ENCODE measurements at places on chromosomes 1 and 21.

- no peak for DNase-seq
These were observed 18.0 kb downstream of the PGM1 start for GRCh38 chr1:63611231-63611630.

DNA sequence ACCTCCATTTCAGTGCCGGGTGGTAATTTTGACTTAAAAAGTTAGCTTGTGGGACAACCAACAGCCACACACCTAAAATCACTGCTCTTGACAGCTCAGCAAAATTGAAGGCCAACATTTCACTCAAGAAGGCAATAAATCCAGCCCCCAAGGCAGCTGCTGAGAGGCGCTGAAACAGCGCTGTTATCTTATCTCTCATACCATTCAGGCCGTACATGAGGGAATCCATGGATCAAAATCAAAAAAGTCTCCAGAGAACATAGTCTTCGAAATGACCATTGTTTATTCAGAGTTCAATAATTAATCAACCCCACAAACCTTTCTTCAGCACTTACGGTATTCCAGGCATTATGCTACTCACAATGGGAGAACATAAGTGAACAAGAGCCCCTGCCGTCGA lies 38.5 kb downstream of the ZBTB18 start:
- DNase-seq, result no peak

- DNase-seq, result no peak
These were observed 12.4 kb upstream of the ATP6V1G3 start for GRCh38 chr1:198552668-198553416.

DNA sequence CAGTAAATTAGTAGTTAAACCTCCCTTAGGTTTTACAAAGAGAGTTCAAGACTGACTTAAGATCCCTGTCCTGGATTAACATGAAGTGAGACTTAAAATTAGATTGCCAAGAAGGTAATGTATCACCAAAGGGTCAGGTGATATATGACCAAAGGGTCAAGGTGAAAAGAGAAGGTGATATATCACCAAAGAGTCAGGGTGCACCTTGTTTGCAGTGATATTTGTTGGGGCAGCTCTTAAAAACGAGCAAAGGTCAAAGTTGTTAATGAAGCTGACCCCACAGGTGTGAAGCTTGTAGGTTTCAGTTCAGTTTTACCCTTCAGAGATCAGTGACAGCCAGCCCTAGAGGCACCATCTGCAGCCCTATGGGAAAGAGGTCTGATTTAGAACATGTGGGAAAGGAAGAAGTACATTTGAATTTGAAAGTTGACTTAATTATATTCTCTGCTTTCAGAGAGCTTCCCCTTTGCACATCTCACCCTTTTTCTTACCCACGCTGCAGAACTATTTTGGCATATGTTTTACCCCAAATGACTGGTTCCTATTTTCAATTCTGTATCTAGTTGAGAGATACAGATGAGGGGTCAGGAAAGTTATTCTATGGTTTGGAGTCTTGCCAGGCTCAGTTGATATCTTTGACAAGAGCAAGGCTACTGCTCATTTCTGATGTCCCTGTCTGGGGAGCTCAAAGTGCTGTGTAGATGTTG lies 170.8 kb downstream of the S1PR1 start:
- DNase-seq, result no peak

GRCh38 chr1:227901906-227902640 lies 45.7 kb downstream of the WNT9A start:
- DNase-seq, result no peak

GRCh38 chr1:47622776-47623556 lies 185.1 kb downstream of the FOXD2 start:
- DNase-seq, result no peak

GRCh38 chr1:60833173-60833572 lies 249.2 kb upstream of the NFIA start:
- DNase-seq, result no peak

- no peak for DNase-seq
These were observed 1.0 kb upstream of the EFNA1 start for GRCh38 chr1:155126556-155127104.

DNA sequence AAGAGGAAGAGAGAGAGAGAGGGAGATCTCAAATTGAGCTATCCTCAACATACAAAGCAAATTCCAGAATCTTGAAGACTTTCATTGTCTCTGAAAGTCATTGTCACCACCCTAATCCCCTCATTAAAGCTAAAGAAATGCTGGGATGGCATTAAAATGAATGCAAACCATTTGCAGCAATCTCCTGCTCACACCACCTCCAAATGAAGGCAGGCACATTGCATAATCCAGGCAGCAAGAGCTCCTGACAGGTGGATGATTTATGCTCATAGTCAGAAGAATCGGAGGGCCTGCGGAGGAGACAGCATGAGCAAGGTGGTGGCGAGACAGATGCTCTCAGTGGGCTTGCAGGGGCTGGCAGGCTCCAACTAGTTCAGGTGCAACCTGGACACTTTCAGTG lies 90.2 kb downstream of the ESRRG start:
- no peak for DNase-seq

GRCh38 chr1:52032124-52032784 lies 1.4 kb downstream of the KTI12 start:
- DNase-seq, result no peak

All from NCI-H774 (cell line).